ENCODE measurements at places on chromosomes 7 and 10. TPM values are rescaled to one million over a fixed set of nuclear protein-coding genes. Genes with fewer than 3 reads are reported as not detected.

GRCh38 chr7:92749832-92750446 lies 86.4 kb downstream of the CDK6 start:
- peaks cover 43% of the 10 kb centered on the region for H3K4me1 ChIP-seq
- H3K27me3 ChIP-seq, result no peaks in the 10 kb centered on the region
- peak overlapping the region; percentile 26 for H3K27ac ChIP-seq
- no peaks in the 10 kb centered on the region for H3K36me3 ChIP-seq
- no peak for DNase-seq

DNA sequence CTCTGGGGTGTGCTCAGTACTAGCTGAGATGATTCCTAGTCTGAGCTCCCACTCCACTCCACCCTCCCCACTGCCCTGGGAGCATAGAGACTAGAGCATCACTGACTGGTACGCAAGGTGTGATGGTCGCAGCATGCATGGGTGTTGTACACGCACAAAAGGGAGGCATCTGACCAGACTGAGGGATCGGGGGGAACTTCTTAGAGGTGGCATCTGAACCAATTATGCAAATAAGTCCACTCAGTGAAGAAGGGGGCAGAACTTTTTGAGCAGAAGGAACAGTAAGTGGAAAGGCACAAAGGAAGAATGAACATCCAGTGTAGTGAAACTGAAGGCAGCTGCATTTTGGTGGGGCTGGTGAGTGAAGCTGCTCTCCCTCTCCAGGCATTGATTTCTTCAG lies 25.5 kb downstream of the PDSS1 start:
- H3K27ac ChIP-seq, result no peak overlapping the region
- peaks cover 2% of the 10 kb centered on the region for H3K36me3 ChIP-seq
- no peaks in the 10 kb centered on the region for H3K4me1 ChIP-seq
- no peak overlapping the region for H3K4me3 ChIP-seq
- no peaks in the 10 kb centered on the region for H3K27me3 ChIP-seq

DNA sequence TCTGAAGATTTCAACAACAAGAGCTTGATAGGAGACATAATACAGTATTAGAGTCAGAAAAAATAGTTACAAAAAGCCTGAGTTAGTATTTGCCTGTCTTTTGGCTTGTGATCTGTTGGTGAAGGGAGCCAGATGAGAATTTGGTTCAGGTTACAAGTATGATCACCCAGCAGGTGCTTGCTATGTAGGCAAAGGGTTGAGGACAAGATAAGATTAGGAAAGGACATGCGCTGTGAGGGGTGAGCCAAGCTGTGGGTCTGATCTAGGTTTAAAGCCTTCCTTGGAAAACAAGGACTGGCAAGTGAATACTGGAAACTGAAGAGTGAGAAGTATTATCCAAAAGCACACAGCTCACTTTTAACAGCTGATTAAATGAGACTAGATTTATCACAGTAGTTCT lies 28.7 kb upstream of the CD36 start:
- H3K27ac ChIP-seq, result no peak overlapping the region
- H3K4me1 ChIP-seq, result 0 out of 2 replicates have a peak, but pooled peaks cover 4% of the 10 kb centered on the region
- H3K36me3 ChIP-seq, result no peaks in the 10 kb centered on the region
- H3K4me3 ChIP-seq, result no peak overlapping the region
- DNase-seq, result no peak

The ZNF487 gene
- total RNA-seq, result 5.0 TPM

The OR2A42 gene
- total RNA-seq, result not detected

The OR2A5 gene
- total RNA-seq, result not detected
